ENCODE measurements at places on chromosomes 3 and 15.

GRCh38 chr3:182083112-182083511, 371.4 kb downstream of the SOX2 start:
- no peak for DNase-seq

- no peak for DNase-seq
These were observed 109.2 kb downstream of the EPHB1 start for GRCh38 chr3:134904241-134904771.

- DNase-seq: no peak
These were observed 26.8 kb upstream of the SEMA4B start for GRCh38 chr15:90174140-90174875.

- DNase-seq: no peak
These were observed 59.7 kb downstream of the SEMA3G start for GRCh38 chr3:52385157-52385556.

DNA sequence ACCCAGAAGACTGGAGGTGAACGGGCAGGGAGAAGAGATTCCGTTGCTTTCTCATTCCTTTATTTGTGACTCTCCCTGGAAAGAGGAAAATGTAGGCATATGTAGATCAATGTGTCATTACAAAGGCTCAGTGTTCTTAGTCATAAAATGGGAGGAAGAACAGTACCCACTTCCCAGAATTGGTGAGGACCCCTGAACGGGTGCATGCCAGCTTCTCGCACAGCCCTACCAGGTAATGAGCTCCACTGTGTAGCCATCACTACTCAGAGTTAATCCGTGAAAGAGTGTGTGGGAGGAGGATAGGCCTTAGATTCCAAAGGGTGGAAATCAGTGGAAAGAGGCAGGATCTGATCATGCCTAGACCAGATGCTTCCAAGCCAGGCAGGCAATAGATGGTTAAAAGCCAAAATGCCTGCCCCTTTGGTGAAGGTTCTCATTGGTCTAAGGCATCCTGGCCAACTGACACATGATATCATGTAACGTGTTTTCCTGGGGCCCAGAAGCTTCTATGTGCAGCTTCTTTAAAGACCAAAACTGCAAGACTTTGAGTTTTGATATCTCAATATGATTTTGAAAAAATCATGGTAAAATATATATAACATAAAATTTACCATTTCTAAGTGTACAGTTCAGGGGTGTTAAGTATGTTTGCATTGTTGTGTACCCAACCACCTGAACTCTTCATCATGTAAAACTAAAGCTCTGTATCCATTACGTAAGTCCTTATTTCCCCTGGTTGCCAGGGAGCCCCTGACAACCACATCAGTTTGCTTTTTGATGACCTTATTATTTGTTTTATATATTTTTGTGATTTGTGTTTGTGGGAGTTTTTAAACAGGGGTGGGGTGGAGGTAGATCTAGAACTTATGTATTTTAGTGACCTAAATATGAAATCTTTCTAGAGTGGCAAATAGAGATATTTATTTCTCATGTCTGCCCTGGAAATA, 402.2 kb upstream of the CFAP20DC start:
- DNase-seq: no peak

- no peak for DNase-seq
These were observed 942 bp downstream of the ELP6 start for GRCh38 chr3:47512416-47513124.

DNA sequence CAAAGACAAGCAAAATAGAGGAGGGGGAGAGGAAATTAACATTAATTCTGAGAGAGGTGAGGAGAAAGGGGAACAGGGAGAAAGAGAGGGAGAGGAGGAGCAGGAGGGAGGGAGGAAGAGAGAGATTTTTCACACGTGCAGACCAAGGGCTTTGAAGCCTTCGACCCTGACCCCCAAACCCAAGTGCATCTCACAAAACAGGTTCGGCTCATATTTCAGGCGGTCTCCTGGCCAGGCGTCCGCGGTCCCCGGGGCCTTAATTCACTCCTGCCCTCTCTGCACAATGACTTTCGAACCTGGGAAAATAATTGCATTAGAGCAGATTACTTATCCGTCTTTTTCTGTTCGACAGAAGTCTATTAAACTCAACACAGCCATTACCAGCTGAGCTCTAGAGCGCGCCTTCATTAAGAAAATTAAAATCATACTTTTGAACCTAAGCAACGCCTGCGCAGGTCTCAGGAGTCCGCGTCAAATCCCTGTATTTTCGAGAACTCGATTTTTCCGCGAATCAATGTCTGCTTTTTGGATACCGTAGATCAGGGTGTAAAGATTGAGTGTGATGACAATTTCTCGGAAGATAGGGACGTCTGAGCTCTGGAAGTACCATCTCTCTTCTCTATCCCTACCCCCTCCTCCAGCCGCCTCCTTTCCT, 220.7 kb downstream of the MEIS2 start:
- no peak for DNase-seq

DNA sequence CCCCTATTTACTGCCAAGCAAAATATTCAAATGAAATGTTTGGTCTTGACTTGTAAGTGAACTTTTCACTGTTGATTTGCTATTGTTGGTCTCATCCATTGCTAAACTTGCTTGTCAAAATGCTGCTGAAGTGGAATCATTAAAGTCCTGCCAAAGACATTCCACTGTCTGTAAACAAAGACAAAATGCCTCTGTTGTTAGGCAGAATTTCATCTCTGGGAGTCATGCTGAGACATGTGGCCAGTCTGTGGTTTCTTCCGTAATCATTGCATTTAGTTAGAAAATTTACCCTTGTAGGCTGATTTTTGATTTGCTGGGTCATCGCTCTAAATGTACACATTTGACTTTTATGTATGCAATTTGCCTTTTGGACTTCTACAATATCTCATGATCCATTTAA, 577.7 kb downstream of the MECOM start:
- peak; percentile 97 for DNase-seq

DNA sequence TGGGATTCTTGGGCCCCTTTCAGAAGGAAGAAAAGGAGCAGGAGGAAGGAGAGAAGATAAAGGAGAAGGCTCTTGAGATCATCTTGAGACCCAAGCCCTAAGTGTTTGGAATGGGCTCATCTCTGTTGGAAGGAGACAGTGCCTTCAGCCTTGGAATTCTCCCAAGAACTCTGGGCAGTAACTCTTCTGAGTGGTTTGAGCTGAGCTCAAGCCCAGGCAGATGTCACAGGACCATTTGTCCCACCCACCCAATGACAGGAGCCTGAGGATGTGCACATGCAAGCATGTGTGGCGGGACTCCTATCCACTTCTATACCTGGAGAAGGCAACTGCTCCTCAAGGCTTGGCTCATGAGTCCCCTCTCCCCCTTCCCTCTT, 14.6 kb upstream of the TMEM40 start:
- no peak for DNase-seq

DNA sequence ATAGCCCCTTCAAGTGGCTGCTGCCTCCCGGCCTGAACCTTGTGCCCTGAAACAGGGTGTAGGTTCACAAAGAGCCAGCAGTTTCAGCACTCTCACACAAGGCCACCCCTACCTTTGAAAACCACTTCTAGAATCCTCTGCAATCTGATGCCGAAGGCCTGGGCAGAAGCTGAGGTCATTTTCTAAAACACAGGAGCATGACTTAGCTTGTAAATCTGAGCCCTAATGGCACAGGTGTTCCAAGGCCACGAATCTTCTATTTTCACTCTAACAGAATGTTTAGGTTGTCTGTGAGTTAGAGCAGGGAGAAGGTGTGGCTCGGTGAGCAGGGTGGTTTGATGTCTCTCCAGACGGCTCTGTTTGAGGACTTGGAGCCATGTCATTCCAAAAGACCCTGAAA, 62.3 kb downstream of the SYNM start:
- no peak for DNase-seq

DNA sequence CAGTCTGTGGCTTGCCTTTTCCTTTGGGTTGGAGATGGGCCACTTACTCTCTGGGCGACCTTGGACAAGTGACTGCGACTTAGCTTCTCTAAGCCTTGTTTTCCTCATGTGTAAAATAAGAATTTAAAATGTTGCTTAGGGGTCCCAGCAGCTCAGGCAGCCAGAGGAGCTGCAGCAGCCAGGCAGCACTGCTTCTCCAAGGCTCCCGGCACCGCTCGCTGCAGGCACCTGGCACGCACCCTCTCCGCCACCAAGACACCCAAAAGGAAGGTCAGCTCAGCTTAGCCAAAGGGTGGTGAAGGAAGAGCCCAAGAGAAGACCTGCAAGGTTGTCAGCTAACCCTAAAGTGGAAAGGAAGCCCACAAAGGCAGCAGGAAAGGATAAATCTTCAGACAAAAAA, 10.7 kb upstream of the AMOTL2 start:
- no peak for DNase-seq

DNA sequence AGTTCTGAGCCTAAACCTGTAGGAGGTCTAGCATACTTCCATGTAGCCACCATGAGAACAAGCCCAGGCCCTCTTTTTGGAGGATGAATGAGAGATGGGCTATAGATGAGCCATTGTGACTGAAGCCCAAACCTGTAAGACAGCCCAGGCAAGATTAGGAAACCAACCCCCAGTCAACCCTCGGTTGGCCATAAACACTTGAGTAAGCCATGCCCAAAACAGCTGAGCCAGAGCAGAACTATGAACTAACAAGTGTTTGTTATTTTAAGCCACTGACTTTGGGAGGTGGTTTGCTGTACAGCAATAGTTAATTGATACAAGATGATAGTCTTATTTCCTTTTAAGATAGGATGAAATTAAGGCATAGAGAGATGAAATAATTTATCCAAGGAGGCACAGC, 12.4 kb upstream of the CPNE4 start:
- DNase-seq: no peak

DNA sequence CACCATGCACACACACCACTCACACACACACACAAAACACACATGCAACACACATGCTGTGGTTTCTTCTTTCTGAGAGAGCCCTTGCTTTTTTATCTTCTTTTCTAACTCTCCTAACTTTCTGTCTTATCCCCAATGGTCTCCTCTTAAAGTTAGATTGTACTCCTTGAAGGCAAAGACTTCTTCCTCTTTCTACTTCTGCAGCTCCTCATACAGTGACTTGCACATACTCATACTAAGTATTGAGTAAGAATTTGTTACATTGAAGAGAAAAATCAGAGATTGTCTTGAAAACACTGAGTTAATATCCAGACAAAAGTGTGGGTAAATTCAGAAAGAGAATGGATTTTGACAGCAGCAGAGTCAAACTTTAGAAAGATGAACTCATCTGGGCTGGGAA, 64.4 kb downstream of the GTPBP8 start:
- no peak for DNase-seq

GRCh38 chr3:9339761-9340471, 22.9 kb upstream of the THUMPD3 start:
- no peak for DNase-seq

DNA sequence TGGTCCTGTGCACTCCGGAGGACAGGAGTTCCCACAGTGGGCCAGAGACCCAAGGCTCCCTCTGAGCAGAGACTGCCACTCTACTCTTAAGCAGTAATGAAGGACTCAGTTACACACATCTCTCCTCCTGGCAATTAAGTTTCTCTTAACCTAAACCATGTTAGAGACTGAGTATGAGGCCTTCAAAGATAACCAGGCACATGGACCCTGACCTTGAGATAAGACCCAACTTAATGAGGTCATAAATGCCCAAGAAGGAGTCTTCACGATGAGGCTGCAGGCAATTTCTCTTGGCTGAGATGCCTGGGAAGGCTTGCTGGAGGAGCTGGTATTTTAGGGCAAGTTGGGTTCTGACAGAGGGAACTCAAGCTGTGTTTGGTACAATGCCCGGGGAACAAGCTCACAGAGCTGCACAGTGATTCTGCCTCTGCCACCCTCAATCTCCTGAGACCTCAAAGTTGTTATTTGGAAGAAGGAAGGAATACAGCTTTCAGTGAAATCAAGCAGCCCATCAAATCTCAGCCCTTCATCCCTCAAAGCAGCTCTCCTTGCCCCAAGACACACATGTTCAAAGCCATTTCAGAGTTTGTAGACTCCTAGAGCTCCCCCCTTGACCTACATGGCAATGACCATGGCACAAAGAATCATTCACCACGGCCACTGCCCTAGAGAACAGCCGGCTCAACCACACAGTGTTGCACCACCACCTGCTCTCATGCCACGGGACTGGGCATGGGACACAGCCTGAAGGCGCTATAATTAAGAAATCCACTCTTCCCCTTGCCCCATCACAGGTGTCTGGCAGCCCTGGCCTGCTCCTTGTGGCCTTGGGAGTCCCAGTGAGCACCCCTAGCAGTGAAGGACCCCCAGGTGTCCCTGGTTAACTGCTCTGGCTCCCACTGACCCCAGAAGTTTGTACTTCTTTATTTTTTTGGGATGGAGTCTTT, 7.1 kb downstream of the RMDN3 start:
- DNase-seq: no peak

- DNase-seq: no peak
These were observed 268.1 kb downstream of the TAFA4 start for GRCh38 chr3:68664276-68664675.

GRCh38 chr3:149131589-149131988, 2.2 kb downstream of the HPS3 start:
- DNase-seq: no peak

GRCh38 chr3:176796371-176796770, 400.9 kb downstream of the TBL1XR1 start:
- DNase-seq: no peak

DNA sequence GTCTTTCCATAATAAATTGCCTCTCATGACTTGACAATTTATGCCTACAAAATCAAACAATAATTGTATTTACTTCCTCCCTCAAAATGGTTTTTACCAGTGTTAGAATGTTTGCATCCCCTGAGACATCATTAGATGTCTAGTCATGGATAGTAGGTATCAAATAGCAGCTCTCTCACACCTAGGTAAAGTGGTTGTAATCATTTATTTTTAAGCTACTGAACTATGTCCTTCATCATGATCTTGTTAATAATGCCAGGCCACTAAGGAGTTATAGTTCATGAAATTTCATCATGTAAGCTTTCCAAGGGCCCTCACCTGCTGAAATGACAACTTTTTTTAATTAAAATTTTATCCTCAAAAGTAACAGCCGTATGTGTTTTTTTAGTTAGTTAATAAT, 134.1 kb downstream of the ARPP21 start:
- DNase-seq: no peak

- no peak for DNase-seq
These were observed 18.2 kb downstream of the ABTB1 start for GRCh38 chr3:127690823-127691452.

DNA sequence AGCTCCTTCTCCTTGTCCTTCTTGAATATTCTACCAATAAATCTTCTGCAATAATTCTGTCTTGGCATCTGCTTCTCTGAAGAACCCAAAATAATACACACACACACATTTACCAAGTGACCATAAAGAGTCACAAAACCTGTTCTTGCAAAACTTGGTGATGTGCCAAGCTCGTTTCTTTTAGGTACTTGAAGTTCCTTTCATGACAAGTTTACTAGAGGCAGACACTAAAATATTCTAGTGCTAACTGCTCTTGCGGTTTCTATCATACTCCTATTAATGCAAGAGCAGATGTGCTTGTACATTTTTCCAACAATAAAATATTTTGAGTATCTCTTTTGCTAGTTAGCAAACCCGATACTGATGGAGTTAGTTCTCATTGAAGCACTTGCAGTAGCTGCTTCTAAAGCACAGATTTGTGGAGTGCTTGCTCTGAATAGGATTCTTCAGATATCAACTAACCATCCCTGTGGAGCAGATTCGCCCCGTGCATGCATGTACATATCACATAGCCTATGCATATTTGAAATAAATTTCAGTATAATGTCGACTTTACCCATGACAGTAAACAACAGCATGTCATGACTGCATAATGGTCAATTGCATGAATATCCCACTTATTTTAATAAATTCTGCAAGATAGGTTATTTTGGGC, 23.2 kb downstream of the HHLA2 start:
- DNase-seq: no peak

GRCh38 chr3:4708230-4708629, 215.1 kb downstream of the ITPR1 start:
- no peak for DNase-seq

GRCh38 chr3:81853431-81853830, 92.0 kb upstream of the GBE1 start:
- no peak for DNase-seq

- no peak for DNase-seq
These were observed 27.0 kb upstream of the AQP9 start for GRCh38 chr15:58110999-58111717.

All from GM04503 (cell line).